Activated naive CD8-positive, alpha-beta T cell treated with anti-CD3 and anti-CD28 coated beads for 36 hours (primary cell): ENCODE measurements at places on chromosomes 13 and 19. TPM values are rescaled to one million over a fixed set of nuclear protein-coding genes. Genes with fewer than 3 reads are reported as not detected.

DNA sequence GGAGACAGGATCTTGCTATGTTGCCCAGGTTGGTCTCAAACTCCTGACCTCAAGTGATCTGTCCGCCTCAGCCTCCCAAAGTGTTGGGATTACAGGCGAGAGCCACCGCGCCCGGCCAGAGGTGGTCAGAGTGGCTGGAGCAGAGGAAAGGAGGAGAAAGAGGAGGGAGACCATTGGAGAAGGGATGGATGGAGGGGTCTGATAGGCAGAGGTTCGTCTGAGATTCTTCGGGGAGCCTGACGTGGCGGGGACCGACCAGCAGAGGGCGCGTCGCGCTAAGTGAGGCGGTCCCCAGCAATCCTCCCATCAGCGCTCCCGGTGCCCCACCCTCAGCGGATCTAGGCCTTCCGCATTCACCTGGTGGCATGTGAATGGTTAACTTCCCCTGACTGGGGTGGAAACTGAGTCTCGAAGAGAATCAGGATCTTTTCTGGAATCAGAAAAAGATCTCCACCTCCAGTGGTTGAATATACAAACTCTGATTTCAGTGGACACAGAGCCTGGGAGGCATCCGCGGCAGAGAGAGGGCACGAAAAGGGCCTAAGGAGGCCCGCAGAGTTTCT lies 8.8 kb downstream of the GTPBP3 start:
- peak; percentile 80 for DNase-seq

DNA sequence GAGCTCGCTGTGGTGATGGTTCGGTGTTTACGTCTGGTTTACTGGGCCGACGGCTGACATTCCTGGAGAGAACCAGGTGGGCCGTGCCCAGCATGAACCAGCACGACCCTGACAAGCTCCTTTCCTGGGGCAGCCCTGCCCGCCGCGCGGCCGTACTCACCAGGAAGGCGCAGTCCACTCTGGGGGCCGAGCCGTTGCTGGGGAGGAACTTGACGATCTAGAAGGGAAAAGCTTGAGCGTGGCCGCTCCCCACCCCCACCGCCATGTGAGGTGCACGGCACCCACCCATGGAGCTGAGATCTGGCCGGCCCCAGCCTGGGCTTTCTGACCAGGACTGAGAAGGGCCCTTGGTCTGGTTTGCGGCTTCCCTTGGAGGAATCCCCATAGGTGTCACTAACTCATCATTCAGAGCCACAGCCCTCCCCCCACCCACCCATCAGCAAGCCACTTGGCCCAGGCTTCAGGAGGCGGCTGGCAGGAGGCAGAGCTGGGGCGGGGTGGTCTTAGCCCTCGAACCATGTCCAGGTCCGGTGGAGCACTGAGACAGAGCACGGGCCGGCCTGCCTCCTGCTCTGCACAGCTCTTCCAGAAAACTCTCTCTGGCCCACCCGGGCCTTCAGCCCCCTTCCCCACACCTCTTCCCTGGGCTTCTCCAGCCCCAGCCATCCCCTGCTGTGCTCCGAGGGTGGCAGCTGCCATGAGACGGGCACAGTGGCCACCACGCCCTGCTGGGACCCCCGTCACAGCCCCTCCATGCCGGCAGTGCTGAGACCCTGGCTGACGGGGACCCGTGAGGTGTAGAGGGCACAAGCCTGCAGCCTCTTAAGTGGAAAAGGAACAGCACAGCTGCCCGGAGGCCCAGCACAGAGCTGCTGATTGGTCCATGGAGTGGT lies 6.2 kb downstream of the ATP4B start:
- no peak for DNase-seq

DNA sequence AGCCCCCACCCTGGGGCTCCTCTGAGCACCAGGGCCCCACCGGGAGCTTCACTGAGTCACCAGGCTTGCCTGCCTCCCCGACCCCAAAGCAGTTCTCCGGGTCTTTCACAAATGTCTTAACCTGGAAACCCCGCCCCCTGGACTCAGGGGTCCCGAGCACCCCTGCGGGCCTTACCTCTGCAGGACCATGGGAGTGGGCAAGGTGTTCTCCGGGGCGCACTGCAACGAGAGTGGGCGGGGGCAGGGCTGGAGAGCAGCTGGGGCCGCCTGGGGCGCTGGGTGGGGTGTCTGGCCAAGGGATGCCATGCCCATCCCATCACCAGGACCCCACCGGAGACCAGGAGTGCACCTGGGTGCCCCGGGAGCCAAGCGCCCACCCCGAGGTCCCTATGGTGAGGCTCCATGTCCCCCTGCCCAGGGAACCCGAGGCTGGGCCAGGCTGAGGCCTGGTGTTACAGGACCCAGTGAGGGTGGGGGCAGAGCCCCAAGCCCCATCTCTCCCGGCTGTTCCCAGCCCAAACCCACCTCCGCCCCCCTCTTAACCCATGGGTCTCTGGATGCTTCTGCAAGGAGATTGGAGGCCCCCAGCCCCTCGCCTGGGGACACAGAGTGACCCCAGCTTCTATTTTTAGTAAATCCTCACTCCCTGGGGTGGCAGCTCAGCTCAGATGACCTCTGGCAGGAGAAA lies 10.9 kb downstream of the MKNK2 start:
- no peak for DNase-seq

GRCh38 chr13:100130092-100130491 lies 41.2 kb downstream of the PCCA start:
- no peak for DNase-seq

GRCh38 chr13:33099860-33100259 lies 83.6 kb downstream of the KL start:
- no peak for DNase-seq

GRCh38 chr13:111541752-111542529 lies 221.5 kb downstream of the TEX29 start:
- no peak for DNase-seq

- no peak for DNase-seq
Observed at GRCh38 chr19:51547397-51548212, 16.1 kb upstream of the SIGLEC6 start.

GRCh38 chr19:48835734-48836088 lies 580 bp downstream of the HSD17B14 start:
- DNase-seq = peak; percentile 89

GRCh38 chr13:112970552-112971287 lies 1.7 kb downstream of the MCF2L start:
- DNase-seq = no peak

DNA sequence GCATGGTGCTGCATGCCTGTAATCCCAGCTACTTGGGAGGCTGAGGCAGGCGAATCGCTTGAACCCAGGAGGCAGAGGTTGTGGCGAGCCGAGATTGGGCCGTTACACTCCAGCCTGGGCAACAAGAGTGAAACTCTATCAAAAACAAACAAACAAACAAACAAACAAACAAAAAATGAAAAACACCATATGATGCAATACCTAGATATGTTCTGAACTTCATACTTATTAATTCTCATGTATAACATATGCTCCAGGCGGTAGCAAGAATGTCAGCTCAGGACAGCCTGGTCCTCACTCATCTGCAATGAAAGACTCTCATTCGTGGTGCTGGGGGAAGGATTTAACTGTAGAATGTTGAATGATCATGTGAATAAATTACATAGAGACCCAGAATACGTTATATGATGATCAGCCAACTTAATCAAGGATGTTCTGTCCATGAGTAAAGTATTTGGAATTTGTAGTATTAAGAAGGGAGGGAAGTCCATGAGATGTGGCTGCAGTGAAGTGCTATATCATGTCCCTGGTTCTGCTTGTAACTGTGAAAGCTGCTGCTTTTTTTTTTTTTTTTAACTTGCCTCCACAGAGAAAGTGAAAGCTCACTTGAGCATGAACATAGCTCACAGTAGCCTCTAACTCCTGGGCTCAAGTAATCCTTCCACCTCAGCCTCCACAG lies 206.8 kb downstream of the UQCRFS1 start:
- DNase-seq = no peak

- DNase-seq = no peak
Observed at GRCh38 chr13:79662882-79663281, 181.9 kb downstream of the NDFIP2 start.

DNA sequence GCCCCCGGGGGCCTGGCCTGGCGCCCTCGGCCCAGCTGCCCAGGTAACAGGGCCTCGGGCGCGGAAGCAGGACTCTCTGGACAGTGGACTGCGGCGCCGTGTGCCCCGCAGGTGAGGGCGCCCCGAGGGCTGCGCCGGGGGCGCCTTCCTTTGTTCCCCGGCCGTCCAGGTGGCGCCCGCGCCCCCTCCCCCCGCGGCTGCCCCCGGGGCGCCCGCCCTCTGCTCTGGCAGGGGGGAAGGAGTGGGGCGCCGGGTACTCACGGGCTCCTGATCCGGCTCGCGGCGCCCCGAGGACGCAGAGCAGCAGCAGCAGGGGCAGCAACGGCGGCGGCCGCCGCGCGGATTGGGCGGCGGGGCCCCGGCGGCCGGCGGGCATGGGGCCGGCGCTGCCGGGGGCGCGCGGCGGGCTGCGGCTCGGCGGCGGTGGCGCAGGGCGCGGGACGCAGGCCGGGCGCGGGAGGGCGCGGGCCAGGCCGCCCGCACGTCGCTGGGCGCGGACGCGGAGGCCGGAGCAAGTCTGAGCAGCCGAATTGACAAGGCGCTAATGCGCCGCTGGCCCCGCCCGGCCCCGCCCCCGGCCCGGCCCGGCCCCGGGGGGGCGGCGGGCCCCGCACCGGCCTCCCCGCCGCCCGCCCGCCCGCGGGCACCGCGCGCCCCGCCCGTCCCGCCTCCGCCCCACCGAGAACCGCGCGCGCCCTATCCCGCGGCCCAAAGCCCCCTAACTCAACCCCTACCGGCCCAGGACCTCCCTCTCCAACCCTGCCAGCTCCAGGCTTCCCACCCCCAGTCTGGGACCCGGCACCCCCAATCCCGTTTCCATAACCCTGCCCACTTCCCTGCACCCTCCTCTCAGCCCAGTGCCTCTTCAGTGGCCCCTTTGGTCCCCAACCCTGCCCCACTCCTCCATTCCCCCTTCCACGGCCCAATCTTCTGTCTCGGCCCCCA lies at the start of gene CRLF1:
Gene CRLF1, minus strand, starts transcription at position 519 of the 945 bp plus-strand sequence. Its CDS starts 143 bp downstream, at position 376.
- no peak for DNase-seq

DNA sequence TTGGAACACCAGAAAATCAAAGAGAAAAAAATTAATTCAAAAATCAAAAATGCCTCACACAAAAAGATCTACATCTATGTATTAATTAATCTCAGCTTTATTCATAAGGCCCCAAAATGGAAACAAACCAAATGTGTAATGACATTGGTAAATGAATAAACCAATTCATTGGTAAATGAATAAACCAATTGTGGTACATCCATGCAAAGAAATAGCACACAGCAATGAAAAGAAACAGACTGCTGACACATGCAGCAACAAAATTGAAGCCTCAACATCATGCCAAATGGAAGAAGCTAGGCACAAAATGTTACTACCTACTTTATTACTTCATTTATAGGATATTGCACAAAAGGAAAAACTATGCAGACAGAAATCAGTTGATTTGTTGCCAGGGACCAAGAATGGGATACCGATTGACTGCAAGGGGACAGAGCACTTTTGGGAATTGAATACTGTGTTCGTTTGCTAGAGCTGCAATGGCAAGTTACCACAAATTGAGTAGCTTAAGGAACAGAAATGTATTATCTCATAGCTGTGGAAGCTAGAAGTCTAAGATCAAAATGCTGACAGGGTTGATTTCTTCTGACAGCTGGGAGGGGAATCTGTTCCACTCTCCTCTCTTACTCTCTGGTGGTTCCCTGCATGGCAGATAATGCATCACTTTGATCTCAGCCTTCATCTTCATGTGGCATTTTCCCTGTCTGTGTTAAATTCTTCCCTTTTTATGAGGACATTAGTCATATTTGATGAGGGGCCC lies 252.8 kb downstream of the RFC3 start:
- no peak for DNase-seq

DNA sequence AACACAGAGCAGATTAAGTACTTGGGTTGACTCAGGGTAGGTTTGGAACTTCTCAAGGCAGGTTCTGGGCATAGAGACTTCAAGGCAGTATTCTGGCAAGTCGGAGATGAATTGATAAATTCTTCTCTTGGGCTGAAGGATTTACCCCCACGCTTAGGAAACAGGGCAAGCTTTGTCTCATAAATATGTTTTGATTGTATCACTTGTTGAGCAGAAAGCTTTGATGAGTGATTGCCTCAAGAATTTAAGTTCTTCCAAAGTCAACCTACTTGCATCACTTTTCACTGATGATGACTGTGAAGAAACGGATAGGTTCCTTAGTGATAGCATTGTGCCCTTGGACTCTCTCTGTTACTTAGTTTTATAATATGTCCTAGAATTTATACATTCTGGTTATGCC lies 258.6 kb upstream of the DACH1 start:
- no peak for DNase-seq

DNA sequence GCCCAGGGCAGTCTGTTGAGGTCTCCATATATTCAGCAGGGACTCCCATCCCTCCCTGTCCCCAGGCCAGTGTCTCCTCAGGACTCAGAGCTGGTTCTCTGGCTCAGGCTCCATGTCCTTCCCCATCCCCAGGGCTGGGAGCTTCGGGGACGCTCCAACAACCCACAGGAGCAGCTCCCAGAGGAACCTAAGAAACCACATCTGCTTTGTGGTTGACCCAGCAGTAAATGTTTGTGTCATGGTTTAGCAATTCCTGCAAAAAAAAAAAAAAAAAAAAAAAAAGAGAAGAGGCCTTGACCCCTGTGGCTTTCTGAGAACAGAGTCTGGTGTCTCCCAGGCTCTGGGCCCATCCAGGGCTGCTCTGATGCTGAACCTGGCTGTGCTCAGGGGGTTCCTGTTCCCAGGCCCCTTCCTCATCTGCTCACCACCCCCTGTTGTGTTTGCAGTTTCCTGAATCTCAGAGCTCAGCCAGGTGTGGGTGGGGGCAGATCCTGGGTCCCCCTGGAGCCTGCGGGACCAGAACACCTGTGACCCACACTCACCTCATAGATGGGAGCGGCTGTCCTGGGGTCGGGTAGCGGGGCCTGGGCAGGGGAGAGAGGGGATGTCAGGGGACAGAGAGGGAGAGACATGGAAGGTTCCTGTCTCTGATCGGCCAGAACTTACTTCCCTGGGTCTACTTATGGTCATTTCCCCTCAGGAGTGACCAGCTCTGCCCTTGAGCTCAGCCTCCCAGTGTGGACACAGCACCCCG lies 25.2 kb upstream of the CEACAM1 start:
- no peak for DNase-seq

The TEX101 gene
- total RNA-seq = not detected

The ZNF628 gene
- total RNA-seq = 10.3 TPM

The RSPH6A gene
- 0.12 TPM for total RNA-seq

The IRGC gene
- total RNA-seq = not detected

The ZNF426 gene
- total RNA-seq = 18.6 TPM

The EDDM13 gene
- total RNA-seq = 1.5 TPM

The LGI4 gene
- total RNA-seq = not detected

The PGLYRP2 gene
- not detected for total RNA-seq

The TMEM272 gene
- 1.5 TPM for total RNA-seq

The RFPL4A gene
- total RNA-seq = not detected

The CPT1C gene
- 0.89 TPM for total RNA-seq

The ZNF382 gene
- 7.4 TPM for total RNA-seq

The GJB2 gene
- total RNA-seq = 1.8 TPM

The ELSPBP1 gene
- not detected for total RNA-seq

The SLC10A2 gene
- not detected for total RNA-seq

The ZNF575 gene
- total RNA-seq = 2.0 TPM

The ZNF492 gene
- total RNA-seq = 4.2 TPM

The PBX4 gene
- total RNA-seq = 8.2 TPM
